ENCODE measurements at places on chromosomes 4 and X. TPM values are rescaled to one million over a fixed set of nuclear protein-coding genes. Genes with fewer than 3 reads are reported as not detected.

Gene RBMX
- 295 TPM for total RNA-seq

Gene COX7B
- total RNA-seq, result 387 TPM

Gene TMEM255A
- not detected for total RNA-seq

Gene ACE2
- total RNA-seq, result not detected

Gene BEND2
- total RNA-seq, result not detected

Gene GATA1
- total RNA-seq, result not detected

All from myometrial cell (primary cell).